ENCODE measurements at places on chromosomes 5 and 9. TPM values are rescaled to one million over a fixed set of nuclear protein-coding genes. Genes with fewer than 3 reads are reported as not detected.

The TNFAIP8 gene
- polyA plus RNA-seq = 29.9 TPM

The GCNT4 gene
- polyA plus RNA-seq = 16.6 TPM

The GFPT2 gene
- 5.5 TPM for polyA plus RNA-seq

The PCDHGA7 gene
- polyA plus RNA-seq = 2.3 TPM

The SV2C gene
- polyA plus RNA-seq = 0.06 TPM

The NR6A1 gene
- 1.1 TPM for polyA plus RNA-seq

The ESM1 gene
- 13.3 TPM for polyA plus RNA-seq

The RHOBTB3 gene
- 74.7 TPM for polyA plus RNA-seq

The FBXO10 gene
- polyA plus RNA-seq = 13.3 TPM

The CEP78 gene
- polyA plus RNA-seq = 30.6 TPM

The PTGER4 gene
- 9.5 TPM for polyA plus RNA-seq
